ENCODE measurements at places on chromosomes 2 and 18.

DNA sequence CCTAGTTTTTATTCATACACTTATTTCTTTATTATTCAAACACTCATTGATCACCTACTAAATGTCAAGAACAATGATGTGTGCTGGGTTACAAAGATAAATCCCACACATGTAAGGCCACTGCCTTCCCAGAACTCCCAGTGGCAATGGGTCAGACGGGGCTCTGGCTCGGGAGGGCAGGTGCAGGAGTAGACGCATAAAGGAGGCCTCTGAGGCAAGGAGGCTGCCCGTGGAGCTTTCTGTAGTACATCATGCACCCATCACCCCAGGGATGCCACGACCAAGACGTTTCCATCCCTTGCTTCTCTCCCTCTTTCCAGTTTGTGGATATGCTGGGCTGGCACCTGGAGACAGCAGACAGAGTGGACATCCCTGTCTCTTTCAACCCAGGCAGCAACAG, 153.2 kb upstream of the TTC39C start:
- no peak for DNase-seq

DNA sequence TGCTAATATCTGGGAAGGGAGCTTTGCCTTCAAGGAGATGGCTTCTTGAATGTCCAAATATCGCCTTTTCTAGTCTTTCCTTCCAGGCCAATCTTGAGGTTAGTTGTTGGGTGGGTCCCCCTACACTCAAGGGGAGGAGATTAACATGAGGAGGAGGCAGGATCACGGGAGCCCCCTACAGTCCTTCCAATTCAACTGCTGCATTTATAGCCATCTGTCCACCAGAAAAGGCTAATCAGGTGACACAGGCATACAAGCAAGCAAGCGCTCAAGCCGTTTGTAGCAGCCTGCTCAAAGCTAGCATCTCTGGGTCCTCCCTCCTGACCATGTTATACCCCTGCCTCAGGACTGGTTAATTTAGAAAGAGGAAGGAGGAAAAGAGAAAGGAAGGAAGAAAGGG, 87.6 kb downstream of the MRPS9 start:
- DNase-seq = no peak

DNA sequence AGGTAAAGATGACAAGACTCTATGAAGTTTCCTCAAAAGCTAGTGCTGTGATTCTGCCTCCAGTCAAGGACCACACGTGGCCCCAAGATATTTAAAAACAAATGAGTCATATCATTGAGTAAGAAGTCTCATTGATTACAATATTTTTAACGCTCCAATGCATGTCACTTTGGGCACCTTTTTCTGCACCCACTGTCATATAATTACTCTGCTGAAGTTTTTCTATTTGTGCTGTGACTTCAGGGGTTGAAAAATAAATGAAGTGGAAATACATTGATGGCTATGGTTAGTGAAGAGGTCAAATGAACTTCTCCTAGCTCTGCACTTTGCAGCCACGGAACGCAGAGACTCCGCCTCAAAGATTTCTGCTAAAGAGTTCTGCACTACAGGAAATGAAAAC, 344.3 kb upstream of the KYNU start:
- DNase-seq = no peak

- no peak for DNase-seq
Measured at GRCh38 chr2:139924070-139924469, 1143.9 kb upstream of the NXPH2 start.

- no peak for DNase-seq
Measured at GRCh38 chr2:49973436-49973835, 819.1 kb upstream of the FSHR start.

All from naive B cell (primary cell).